ENCODE measurements at places on chromosomes 7 and 10. TPM values are rescaled to one million over a fixed set of nuclear protein-coding genes. Genes with fewer than 3 reads are reported as not detected.
A peak's percentile ranks its signal among the peaks of the same experiment; 100 is the strongest.

Gene PIK3CG
- 1.4 TPM for polyA plus RNA-seq

Gene CALHM1
- polyA plus RNA-seq = 0.22 TPM

Gene THSD7A
- 21.8 TPM for polyA plus RNA-seq

Gene ASB4
- polyA plus RNA-seq = 0.33 TPM

Gene ADRB1
- polyA plus RNA-seq = 4.0 TPM

Gene GHRHR
- polyA plus RNA-seq = 5.2 TPM

Gene POM121
- 49.8 TPM for polyA plus RNA-seq

Gene KCNH2
- polyA plus RNA-seq = 35.3 TPM

Gene PIK3AP1
- polyA plus RNA-seq = 2.1 TPM

Gene SKAP2
- polyA plus RNA-seq = 70.4 TPM

Gene CFAP70
- 14.2 TPM for polyA plus RNA-seq

DNA sequence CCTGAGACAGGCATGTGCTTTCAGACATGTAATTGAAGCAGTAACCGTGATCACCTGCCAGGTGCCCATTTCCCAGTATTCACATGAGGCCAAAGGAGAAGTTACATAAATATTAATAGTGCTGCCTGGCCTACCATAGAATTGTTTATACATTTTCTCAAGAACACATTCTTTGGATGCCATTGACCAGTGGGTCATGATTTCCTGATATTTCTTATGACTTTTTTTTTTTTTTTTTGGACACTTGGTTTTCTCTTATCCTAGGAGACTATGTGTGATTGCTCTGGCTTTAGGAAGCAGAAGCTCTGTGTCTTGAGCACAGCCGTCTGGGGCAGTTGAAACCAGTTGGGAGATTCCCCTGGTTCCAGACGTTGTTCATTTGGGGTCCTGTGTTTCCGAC, 143.9 kb upstream of the NPS start:
- DNase-seq = no peak
- no peak overlapping the region for H3K4me3 ChIP-seq
- H3K36me3 ChIP-seq = peaks cover 8% of the 10 kb centered on the region
- no peaks in the 10 kb centered on the region for H3K4me1 ChIP-seq
- no peaks in the 10 kb centered on the region for H3K27me3 ChIP-seq

DNA sequence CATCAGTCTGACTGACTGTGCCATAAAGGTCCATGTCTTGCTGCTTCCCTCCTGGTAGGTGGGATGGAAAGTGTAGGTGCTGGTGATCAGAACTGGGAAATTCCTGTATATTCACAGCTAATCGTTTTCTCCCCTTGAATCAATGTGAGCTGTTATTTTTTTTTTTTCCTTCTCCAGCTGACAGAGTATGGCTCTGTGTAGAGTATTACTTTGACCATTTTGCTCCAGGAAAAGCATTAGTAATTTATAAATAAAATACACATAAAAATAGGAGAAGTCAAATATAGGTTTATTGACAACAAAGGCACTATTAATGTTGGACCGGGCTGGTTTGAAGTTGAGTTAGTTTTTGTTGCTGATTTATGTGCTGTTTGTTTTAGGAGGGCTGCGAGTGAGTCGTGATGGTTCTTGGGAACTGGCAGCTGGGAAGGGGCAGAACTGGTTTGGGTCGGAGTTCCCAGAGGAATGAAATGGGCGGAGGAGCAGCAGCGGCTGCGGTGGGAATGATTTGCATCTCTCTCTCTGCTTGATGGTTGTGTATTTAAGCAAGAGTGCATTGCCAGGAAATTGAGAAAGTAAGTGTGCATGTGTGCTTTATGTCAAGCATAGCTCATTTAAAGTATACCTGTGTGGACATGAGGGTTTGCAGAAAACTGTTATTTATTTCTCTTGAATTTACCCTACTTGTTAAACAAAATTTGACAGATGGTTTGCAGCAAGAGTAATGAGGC, 80.9 kb downstream of the LRMDA start:
- no peak overlapping the region for H3K4me3 ChIP-seq
- H3K27me3 ChIP-seq = no peaks in the 10 kb centered on the region
- H3K4me1 ChIP-seq = peaks cover 3% of the 10 kb centered on the region
- no peaks in the 10 kb centered on the region for H3K36me3 ChIP-seq
- H3K27ac ChIP-seq = no peak overlapping the region
- DNase-seq = no peak

DNA sequence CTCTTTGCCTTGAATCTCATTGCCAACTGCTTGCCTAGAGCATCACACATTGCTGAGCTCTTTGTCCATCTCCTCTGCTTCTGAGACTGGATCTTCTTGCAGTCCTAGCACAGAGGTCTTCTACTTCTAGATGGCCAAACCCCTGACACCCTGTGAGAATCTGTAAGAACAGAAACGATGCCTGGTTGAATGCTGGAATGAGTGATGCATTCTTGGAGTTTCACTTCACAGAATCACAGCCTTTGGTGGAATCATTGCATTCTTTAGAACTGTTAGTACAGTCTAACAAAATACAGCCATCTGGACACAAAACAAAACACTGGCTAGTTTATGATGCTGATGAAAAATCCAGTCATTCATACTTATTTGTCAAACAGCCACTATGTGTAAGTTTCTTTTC, 141.7 kb upstream of the ITGB1 start:
- H3K27ac ChIP-seq = no peak overlapping the region
- H3K36me3 ChIP-seq = no peaks in the 10 kb centered on the region
- H3K27me3 ChIP-seq = no peaks in the 10 kb centered on the region
- peaks cover 4% of the 10 kb centered on the region for H3K4me1 ChIP-seq

DNA sequence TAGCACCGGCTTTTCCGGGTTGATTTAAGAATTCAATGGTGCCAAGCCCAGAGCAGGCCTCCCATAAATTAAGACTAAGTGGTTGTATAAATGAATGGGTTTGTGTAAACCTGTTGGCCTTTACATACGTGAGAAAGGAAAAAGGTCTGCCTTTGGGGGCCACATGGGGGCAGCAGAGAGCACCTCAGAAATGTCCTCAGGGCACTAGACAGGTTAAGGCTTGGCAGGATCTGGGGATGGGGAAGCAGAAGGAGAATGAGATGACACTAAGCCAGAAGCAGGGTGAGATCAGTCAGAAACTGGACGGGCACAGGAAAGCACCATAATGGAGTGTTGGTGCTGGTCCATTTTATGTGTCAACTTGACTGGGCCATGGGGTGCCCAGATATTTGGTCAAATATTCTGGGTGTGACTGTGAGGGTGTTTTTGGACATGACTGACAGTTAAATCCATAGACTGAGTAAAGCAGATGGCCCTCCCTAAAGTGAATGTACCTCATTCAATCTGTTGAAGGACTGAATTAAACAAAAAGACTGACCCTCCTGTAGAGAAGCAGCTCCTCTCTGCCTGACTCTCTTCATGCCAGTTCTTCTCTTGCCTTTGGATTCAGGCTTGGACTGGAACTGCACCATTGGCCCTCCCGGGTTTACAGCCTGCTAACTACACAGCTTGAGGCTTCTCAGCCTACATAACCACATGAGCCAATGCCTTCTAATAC, 58.9 kb downstream of the FRMPD2 start:
- no peaks in the 10 kb centered on the region for H3K36me3 ChIP-seq
- no peaks in the 10 kb centered on the region for H3K27me3 ChIP-seq
- H3K4me3 ChIP-seq = no peak overlapping the region
- H3K27ac ChIP-seq = no peak overlapping the region
- no peak for DNase-seq

DNA sequence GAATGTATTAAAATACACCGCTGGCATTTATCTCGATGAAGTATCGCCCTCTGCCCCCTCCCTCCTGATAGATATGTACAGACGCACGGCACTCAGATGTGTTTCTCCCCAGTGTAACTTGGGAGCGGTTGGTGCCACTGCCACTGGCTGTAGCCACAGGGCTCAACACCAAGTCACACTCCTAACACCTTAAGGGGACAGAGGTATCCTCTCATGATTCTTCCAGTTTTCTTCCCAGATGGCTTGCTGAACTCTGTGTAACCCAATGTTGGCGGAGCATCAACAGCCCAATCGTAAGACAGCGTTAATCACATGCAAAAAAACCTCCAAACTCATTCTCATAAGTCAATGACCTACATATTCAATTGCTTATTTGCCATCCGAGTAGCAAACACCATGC, 35.5 kb downstream of the CTBP2 start:
- H3K4me1 ChIP-seq = peaks cover 47% of the 10 kb centered on the region
- no peak overlapping the region for H3K4me3 ChIP-seq
- no peaks in the 10 kb centered on the region for H3K27me3 ChIP-seq

- no peak for DNase-seq
- H3K4me1 ChIP-seq = peaks cover 7% of the 10 kb centered on the region
- H3K36me3 ChIP-seq = peaks cover 9% of the 10 kb centered on the region
- no peak overlapping the region for H3K27ac ChIP-seq
These were observed 503.8 kb downstream of the GRID1 start for GRCh38 chr10:85862771-85863170.

GRCh38 chr7:39414224-39415035, 151.8 kb upstream of the YAE1 start:
- peaks cover 8% of the 10 kb centered on the region for H3K4me1 ChIP-seq
- no peaks in the 10 kb centered on the region for H3K36me3 ChIP-seq
- no peaks in the 10 kb centered on the region for H3K27me3 ChIP-seq
- H3K4me3 ChIP-seq = peak overlapping the region; percentile 72

- H3K36me3 ChIP-seq = no peaks in the 10 kb centered on the region
- DNase-seq = no peak
- H3K27ac ChIP-seq = no peak overlapping the region
These were observed 46.6 kb upstream of the ZNF32 start for GRCh38 chr10:43695321-43695720.

DNA sequence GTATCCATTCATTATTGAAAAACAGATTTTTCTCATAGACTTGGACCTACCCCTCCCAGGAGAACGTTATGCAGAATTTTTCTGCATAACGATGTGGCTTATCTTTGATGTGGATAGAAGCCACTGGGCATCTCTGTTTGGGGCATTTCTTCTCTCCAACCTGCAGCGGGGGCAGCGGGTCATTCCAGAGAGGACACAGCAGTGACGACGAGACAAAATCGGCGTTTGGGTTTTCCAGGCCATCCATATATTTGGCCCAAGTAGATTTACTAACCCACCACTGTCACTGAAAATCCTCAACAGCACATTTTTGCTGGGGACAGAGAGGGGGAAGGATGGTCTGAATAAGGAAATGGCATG, 299.3 kb upstream of the PITRM1 start:
- H3K27ac ChIP-seq = peak overlapping the region; percentile 93
- H3K4me1 ChIP-seq = peaks cover 20% of the 10 kb centered on the region
- H3K36me3 ChIP-seq = no peaks in the 10 kb centered on the region

DNA sequence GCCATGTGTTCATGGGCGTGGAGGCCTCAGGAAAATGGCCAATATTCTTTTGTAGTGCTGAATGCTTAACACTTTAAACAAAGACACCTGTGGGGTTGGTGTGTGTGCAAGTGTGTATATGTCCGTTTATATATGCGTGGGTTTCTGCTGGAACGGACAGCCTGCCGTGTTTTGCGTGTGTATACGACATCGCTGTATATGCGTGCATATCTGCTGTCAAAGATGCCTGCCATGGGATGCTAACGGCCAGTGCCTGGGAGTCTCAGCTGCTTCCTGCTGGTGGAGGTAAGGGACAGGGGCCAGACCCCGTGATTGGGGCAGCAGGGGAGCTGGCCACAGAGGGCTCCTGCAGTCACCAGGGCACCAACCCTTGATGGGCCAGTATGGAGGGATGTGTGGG, 216.3 kb upstream of the SHH start:
- H3K27me3 ChIP-seq = no peaks in the 10 kb centered on the region
- no peak overlapping the region for H3K4me3 ChIP-seq
- no peaks in the 10 kb centered on the region for H3K4me1 ChIP-seq
- H3K27ac ChIP-seq = no peak overlapping the region

DNA sequence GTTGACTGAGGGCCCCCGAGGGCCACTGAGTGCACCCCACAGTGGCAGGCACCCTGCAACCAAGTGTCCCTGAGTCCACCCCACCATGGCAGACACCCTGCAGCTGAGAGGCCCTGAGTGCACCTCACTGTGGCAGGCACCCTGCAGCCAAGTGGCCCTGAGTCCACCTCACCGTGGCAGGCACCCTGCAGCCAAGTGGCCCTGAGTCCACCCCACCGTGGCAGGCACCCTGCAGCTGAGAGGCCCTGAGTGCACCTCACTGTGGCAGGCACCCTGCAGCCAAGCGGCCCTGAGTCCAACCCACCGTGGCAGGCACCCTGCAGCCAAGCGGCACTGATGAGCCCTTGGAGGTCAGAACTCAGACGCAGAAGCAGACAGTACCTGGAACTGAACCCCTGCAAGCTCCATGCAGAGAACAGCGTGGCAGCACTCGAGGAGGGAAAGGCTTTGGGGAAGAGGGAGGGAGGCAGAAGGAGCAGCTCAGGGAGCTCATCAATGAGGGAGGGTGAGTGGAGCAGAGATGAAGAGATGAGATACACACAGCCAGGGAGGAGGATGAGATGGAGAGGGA, 156.5 kb downstream of the WDR37 start:
- H3K27me3 ChIP-seq = no peaks in the 10 kb centered on the region
- DNase-seq = no peak
- H3K36me3 ChIP-seq = peaks cover 46% of the 10 kb centered on the region
- no peak overlapping the region for H3K4me3 ChIP-seq

GRCh38 chr10:63657761-63658160, 136.6 kb downstream of the REEP3 start:
- H3K4me1 ChIP-seq = no peaks in the 10 kb centered on the region
- H3K4me3 ChIP-seq = no peak overlapping the region
- no peaks in the 10 kb centered on the region for H3K27me3 ChIP-seq
- DNase-seq = no peak
- H3K27ac ChIP-seq = no peak overlapping the region

GRCh38 chr10:119688033-119688508, 36.9 kb downstream of the BAG3 start:
- DNase-seq = no peak
- H3K27ac ChIP-seq = no peak overlapping the region
- no peak overlapping the region for H3K4me3 ChIP-seq
- peaks cover 9% of the 10 kb centered on the region for H3K4me1 ChIP-seq
- no peaks in the 10 kb centered on the region for H3K27me3 ChIP-seq

DNA sequence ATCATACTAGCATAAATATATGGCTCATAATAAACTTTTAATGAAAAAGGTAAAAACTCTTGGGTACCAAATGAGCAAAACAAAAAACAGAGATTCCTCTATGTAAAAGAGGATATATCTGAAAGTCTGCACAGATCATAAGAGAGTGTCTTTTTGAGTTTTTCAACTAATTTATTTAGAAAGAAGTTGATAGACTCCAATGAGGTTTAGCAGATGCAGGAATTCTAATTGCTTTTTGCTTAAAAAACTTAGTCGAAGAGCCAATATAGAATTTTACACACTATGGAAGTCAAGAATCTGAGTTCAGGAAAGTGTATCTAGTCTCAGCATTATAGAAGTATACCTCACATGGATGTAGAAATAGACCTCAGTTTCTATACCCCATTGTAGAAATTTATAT, 3.4 kb upstream of the MLLT10 start:
- H3K27me3 ChIP-seq = no peaks in the 10 kb centered on the region
- peaks cover 3% of the 10 kb centered on the region for H3K36me3 ChIP-seq
- H3K27ac ChIP-seq = no peak overlapping the region
- peak; percentile 33 for DNase-seq

GRCh38 chr10:91493313-91493712, 83.2 kb downstream of the HECTD2 start:
- H3K27me3 ChIP-seq = no peaks in the 10 kb centered on the region
- H3K4me3 ChIP-seq = no peak overlapping the region
- H3K27ac ChIP-seq = no peak overlapping the region
- H3K36me3 ChIP-seq = no peaks in the 10 kb centered on the region
- DNase-seq = no peak

All from spinal cord (tissue), 10 donors.